ENCODE measurements at places on chromosomes 7 and 10.

- DNase-seq: no peak
These were observed 10.9 kb downstream of the ADCK2 start for GRCh38 chr7:140683657-140684056.

DNA sequence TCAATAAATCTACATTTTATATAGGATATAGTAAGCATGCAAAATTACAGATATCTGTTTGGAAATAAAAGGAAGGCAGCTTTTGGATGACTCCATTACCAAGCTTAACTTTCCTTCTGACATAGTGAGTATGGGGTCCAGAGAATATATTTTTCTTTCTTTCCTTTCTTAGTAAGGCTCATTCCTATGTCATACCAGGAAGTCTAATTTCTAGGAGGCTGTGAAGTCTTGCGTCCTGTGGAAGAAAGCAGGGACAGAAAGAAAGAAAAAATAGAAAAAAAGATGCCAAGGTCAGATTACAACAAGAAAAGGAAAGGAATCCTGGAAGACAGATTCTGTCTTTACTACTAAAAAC is 36.3 kb downstream of the AKR1C8 start:
- no peak for DNase-seq

DNA sequence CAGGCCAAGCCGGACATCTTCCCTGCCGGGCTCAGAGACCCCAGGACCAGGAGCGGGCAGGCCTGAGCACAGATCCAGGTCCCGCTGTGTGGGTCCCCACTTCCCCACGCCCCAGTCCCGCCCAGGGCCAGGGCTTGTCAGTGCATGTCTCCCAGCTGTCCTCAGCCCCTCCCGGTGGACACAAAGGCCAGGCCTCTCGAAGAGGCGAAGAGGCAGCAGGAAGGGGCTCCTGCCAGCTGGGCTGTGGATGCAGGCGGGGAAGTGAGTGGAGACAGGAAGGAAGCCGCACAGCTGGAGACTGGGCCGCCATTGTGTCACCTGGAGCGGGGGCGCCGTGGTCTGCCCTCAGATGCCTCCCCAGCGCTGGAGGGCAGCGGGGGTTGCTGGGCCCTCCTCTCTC is 4.8 kb downstream of the GRIFIN start:
- DNase-seq: no peak

GRCh38 chr7:29194206-29194593 is 375 bp upstream of the CHN2 start:
- DNase-seq: no peak

DNA sequence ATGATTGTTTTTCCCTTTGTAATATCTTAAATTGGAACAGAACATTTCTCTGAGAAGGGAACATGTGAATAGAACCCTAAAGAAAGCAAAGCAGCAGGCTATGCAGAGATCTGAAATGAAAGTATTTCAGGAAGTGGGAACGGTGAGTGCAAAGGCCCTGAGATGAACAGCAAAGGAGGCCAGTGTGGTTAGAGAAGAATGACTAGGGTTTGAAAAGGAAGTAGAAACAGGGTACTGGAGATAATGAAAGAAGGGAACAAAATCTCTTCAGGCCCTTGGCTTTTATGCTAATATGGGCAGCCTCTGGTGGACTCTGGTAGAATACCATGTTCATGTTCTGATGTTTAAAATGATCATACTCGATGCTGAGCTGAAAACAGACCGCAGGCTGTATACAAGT is 22.2 kb downstream of the ARHGAP21 start:
- peak; percentile 75 for DNase-seq

DNA sequence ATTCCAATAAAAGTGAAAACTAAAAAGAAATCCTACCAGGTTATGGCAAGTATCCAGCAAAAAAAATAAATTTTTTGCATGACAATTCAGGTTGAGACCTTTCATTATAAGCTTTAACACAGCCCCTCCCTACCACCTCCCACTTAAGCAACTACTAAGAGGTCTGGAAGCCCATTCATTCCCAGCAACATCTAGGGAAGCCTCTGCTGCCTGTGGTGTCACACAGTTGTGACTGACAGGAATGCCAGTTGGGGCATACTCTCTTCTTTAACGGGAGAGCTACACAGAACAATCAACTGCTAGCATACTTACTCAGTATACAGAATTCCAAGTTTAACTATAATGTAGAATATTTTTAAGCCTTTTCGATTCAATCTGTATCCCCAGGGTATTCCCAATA is 27.8 kb downstream of the ABI1 start:
- no peak for DNase-seq

GRCh38 chr10:31072451-31072850 is 40.8 kb upstream of the ZNF438 start:
- no peak for DNase-seq
